ENCODE measurements at places on chromosomes 1 and 21.

DNA sequence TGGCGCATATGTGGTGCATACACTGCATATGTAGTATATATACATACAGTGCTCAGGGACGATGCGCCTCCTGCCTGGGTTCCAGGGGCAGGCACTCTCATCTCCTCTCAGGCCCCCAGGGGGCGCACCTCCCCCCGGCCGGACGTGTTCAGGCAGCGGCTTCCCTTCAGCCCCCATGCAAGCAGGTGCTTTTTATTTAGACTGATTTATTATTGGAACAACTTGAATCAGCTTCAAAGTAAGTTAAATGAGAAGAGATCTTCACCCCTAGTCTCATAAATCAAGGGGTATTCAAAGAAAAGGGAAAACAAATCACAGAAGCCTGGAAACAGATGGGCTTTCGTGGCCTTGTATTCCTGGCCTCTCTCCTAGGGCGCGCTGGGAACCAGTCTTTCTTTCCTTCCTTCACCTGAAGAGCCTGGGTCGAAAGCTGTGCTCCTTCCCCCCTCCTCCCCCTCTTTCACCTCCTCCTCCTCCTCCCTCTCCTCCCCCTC lies 64.6 kb downstream of the UBIAD1 start:
- DNase-seq: peak; percentile 24

DNA sequence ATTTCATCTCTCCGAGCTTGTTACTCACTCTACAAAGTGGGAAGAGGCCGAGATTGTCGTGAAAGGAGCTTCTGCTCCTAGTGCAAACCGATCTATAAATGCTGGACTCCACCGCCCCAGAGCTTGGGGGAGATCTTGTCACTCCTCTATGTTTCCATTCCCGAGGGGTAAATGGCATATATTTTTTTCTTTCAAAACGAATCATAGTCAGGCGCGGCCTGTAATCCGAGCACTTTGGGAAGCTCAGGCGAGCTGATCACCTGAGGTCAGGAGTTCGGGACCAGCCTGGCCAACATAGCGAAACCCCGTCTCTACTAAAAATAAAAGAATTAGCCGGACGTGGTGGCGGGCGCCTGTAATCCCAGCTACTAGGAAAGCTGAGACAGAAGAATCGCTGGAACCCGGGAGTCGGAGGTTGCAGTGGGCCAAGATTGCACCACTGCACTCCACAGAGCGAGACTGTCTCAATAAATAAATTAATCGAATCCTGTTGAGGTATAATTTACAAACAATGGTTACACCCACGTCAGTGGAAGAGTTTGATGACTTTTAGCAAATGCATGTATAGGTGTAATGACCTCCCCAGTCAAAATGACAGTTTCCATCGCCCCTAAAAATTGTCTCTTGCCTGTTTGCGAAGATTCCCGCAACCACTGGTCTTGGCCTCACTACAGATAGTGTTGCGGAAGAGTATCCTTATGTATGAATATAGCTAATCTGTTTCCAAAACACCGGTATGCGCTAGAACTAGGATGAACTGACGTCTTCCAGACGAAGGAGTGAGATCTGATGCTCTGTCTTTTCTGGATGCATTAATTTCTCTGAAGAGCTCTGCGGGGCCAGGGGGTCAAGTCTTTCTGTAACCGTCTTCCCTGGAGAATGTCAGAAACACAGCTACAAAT lies 840 bp upstream of the HEATR1 start:
- no peak for DNase-seq

DNA sequence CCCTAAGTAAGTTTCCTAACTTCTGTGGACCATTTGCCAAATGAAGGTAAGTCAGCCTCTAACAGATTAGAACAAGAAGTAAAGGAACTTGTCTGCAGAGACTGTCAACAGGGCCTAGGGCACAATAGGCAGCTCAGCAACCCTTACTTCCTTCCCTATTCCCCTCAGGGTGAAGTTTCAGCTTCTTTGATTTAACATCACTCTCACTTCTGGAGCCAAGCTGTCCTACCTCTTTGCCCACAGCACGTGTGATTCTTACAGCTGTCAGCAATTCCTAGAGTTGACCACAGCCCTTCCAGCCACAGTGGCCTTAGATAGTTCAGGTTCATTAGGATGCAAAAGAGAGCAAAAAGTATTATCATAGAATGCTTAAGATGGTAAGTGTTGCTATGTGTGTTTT lies 7.6 kb upstream of the EIF4G3 start:
- no peak for DNase-seq

GRCh38 chr21:31418377-31419001 lies 74.4 kb upstream of the TIAM1 start:
- DNase-seq: no peak

- no peak for DNase-seq
Observed at GRCh38 chr1:26524181-26524580, 5.4 kb upstream of the RPS6KA1 start.

DNA sequence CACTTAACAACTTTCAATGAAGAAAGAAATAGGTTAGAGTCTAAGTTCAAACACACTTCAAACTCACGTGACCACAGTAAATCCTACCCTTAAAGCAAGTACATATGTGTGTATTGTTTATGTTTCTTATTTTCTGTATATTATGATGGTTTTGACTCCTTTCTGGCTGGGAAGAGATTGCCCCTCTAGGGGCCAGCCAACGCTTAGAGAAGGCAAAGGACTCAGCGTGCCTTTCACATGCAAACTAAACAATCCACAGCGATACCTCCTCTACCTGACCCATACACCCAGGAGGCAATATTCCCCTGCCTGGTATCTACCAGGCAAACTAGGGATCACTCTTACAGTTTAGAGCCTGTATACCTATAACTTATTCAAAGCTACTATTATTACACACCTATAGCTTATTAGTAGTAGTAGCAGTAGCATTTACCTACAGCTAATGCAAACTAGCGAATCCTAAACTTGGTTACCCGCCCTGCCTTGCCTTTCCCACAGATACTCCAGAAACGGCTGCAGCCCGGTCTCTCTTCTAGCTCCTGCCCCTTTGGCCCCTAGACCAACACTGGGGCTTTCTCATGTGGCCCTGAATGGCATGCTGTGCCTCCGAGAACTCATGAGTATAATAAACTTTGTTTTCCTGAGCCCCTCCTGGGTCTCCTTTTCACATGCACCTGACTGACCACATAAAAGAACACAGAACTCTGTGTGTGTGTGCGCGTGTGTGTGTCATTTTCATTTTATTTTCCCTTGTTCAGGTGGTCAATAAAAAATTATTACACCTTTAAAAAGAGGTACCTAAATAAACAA lies 14.0 kb downstream of the NRIP1 start:
- no peak for DNase-seq

DNA sequence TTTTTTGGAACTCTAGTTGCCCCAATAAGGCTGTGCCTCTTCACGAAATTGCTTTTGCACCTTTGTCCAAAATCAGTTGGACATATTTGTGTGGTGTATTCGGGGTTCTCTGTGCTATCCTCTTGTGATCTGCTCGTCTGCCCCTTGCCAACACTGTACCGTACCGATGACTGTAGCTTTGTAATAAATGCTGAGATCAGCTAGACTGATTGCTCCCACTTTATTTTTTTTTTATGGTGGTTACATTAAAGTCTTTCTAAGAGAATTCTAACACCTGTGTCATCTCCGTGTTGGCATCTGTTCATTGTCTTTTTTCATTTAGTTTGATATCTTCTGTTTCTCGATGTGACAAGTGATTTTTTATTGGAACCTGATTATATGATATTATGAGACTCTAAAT lies 94.1 kb downstream of the ADARB1 start:
- peak; percentile 11 for DNase-seq

DNA sequence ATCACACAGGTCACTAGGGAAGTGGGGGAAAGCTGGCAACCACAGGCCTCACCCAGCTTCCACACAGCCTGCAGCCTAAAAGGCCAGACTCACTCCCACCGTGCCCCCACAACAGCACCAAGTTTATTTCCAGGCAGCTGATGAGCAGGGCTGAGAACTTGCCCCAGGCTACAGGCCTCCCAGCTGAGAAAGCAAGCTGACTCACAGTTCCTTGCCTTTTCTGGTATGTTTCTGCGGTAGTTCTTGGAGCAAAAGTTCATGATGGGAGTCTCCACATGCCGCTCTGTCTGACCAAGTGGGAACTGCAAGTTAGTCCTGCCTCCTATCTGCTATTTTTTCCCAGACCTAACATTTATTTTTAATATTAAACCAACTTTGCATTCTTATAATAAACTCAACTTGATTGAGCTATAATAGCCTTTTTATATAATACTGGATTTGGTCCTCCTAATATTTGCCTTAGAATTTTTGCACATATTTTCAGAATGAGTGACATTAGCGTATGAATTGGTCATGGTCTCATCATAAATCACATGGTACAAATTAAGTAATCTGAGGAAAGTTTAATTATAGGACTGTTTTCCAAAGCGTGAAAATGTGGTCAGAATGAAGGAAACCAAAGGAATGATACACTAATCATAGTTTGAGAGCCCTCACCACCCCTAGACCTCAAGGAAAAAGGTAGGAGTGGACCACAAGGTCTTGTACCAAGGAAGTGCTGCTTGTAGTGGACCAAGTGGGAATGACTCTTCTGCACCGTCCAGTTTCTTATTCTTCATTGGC lies 30.7 kb downstream of the RPAP2 start:
- DNase-seq: peak; percentile 45

- DNase-seq: no peak
Observed at GRCh38 chr1:3747903-3748302, 4.3 kb upstream of the CCDC27 start.

- no peak for DNase-seq
Observed at GRCh38 chr1:181626279-181626938, 143.1 kb downstream of the CACNA1E start.

DNA sequence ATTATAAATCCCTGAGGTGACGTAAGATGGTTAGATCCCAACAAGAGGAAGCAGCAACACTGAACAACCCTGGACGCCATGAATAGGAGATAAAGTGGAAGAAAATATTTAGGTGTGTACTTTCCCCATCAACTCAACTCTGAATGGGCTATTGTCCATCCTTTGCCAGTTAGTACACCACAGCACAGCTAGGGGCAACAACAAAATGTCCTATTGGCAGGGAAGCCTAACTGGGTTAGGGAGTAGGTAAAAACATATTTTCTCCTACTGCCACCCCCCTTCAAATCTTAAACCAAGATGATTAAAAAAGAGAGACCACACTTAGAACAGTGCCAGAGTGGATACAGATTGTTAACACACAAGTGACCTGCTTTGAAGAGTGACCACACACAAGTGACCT lies 220.0 kb downstream of the LBR start:
- DNase-seq: no peak

DNA sequence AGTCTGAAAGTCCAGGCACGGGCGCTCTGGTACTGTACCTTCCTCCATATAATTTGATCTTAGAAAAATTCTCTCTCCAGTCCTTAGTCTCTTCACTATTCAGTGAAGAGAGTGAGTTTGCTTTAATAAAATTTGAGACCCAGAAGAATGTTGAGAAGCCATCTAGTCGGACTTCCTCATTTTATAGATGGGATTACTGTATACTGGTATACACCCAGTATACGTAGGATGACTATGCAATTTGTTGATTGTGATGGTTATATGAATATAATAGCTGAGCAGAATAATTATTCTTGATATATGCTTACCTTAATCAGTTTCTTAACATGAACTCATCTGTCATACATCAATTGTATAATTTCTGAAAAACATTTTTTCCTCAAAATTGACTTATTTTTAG lies 328.0 kb upstream of the B3GALT2 start:
- no peak for DNase-seq

- DNase-seq: no peak
Observed at GRCh38 chr1:40844887-40845878, 17.0 kb downstream of the CITED4 start.

DNA sequence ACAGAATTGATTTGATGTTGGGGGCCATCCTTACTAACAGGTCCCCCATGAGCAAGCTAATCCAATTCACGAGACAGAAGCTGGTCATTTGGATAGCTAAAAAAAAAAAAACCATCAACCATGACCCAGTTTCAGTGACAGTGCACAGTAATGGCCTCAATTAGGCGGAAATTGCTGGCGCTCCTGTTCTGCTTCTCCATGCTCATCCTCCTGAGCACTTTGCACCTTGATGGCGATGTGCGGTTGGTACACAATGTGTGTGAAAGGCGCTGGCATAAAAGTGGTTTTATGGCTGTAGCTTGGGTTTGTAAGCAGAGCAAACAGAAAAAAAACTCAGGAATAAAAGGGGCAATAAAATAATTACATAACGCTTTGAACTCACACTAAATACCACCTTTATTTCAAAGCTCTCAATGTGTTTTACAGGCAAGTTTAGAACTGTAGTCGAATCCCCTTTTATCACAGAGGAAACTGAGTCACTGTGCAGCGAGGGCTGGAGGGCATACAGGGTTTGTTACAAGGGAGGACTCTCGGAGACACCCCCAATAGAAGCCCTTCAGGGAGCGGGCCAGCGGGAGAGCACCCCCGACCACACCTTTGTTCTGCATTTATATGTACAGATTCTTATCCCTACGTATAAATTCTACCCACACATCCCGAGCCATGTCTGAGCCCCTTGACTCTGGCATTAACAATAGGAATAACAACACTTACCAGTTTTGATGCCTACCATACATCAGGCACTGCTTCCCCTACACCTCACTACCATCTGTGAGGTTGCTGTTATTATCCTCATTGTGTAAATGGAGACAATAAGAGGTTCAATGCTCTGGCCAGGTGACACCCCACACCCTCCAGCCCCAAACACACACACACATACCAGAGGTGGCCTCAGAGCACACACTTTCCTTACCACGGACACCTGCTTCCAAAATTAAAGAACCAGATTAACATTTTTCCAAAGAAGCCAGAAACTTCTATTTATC lies 213.5 kb upstream of the IRF2BP2 start:
- no peak for DNase-seq

DNA sequence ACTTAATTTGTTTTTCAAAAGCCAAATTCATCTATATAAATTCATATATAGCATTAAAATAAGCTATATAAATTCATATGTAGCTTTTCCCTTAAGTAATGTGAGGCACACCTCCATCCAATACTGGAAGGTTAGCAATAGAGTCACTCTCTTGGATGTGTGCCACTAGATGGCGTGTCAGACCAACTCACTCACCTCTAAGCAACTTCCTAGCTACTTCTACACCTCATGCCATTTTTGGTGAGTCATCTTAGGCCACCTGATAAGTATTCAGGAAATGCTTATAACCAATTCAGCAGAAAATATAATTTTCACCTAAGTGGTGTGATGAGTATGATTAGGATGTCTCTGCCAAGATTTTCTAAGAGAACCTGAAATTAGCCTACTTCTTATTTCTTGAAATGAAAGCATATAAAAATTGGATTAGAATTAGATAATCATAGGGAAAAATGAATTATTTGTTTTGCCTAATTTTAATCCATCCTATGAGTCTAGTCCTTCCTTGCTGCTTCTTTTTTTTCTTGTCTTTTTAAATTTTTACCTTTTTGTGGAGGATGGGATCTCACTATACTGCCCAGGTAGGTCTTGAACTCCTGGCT lies 34.4 kb upstream of the TADA1 start:
- DNase-seq: peak; percentile 83

GRCh38 chr1:22870201-22870871 lies 102.3 kb downstream of the LACTBL1 start:
- DNase-seq: peak; percentile 45

- DNase-seq: no peak
Observed at GRCh38 chr21:46046471-46046870, 51.4 kb upstream of the COL6A2 start.

- DNase-seq: no peak
Observed at GRCh38 chr1:147080006-147080661, 92.1 kb downstream of the PRKAB2 start.

GRCh38 chr1:15016001-15016400 lies 137.5 kb upstream of the TMEM51 start:
- DNase-seq: no peak

- DNase-seq: peak; percentile 44
Observed at GRCh38 chr1:27332536-27333281, 9.1 kb upstream of the SYTL1 start.

All from fibroblast of mammary gland (primary cell).